IMR-90 (cell line): ENCODE measurements at places on chromosomes 2 and 18. TPM values are rescaled to one million over a fixed set of nuclear protein-coding genes. Genes with fewer than 3 reads are reported as not detected.

CIDEA gene
- polyA plus RNA-seq, result not detected in 2 replicates

DNAJC10 gene
- 27.1 and 34.6 TPM in 2 replicates for polyA plus RNA-seq

DNA sequence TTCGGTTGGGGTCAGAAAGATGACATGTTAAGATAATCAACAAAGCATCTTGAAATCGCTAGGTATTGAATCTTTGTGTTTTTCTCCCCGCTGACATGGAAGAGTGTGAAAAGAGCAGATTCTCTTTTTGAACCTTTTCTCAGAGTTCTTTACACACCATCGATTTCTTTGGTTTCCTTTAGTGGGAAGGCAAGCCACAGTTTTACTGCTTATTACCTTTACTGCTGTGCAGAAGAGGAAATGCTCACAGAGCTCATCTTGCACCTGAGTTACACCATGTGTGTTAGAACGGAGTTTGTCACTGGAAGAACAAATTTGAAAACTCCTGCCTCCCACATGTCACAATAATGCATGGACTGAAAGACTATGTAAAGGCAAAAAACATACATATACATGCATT is 45.3 kb upstream of the PDK1 start:
- DNase-seq, result no peak

DNA sequence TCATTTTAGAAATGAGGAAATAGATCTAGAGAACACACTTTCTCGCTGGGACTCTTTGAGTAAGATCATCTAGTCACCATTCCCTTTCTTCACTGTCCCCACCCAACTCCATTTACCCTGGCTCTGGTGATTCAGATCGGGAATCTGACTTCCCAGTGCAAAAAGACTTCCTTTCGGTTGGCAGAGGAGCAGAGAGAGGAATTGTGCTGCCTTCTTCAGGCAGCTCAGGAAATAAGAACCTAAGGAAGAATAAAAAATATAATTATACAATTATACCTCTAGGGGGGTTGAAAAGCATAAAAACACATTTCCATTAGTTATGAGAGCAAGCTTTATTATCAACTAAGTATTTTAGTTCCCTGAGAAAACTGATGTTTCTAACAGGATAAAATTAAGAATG is 9.3 kb upstream of the MPP4 start:
- DNase-seq, result peak; percentile 66

DNA sequence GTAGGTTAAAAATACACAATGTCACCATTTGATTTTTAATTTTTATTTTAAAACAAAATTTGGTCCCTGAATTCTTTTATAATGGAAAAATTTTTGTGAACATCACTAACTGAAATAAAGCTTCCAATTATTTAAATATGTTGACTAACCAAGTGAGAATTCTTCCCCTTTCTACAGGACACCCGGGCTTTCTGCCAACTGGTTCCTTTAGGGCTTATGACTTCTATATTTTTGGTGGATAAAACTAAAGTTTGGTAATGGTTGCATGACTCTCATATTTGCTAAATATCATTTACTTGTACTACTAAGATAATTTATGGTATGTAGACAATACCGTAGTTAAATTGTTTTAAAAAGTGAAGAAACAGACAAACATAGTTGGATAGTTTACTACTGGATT is 291.0 kb upstream of the DOK6 start:
- DNase-seq, result peak; percentile 0

GRCh38 chr2:223235986-223236385 is 184.0 kb downstream of the KCNE4 start:
- DNase-seq, result no peak

TACR1 gene
- polyA plus RNA-seq, result 0.06 and 0.09 TPM in 2 replicates

- no peak for DNase-seq
These were observed 7.2 kb upstream of the RAB12 start for GRCh38 chr18:8602040-8602439.

DNA sequence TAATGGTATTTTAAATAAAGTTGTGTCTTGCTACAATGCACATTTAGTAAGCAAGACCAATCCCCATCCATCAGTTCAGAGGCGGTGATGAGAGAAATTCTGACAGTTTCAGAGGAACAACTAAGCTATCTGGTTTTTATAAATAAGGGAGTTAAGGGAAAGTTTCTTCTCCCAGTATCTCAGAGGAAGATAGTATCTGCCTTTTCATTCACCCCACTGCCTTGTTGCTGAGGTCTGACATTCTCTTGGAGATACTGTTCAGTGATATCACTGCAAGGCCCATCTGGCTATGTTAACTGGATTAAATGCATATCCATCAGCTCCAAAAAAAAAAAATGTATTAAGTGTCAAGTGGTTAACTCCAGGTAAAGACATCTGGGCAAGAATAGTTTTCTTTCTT is 47.9 kb downstream of the RBMS1 start:
- DNase-seq, result no peak

GRCh38 chr2:197904446-197904845 is 100.1 kb downstream of the PLCL1 start:
- no peak for DNase-seq

GRCh38 chr18:28831908-28832307 is 655.0 kb upstream of the CDH2 start:
- no peak for DNase-seq

HOXD11 gene
- polyA plus RNA-seq, result not detected in 2 replicates

DNA sequence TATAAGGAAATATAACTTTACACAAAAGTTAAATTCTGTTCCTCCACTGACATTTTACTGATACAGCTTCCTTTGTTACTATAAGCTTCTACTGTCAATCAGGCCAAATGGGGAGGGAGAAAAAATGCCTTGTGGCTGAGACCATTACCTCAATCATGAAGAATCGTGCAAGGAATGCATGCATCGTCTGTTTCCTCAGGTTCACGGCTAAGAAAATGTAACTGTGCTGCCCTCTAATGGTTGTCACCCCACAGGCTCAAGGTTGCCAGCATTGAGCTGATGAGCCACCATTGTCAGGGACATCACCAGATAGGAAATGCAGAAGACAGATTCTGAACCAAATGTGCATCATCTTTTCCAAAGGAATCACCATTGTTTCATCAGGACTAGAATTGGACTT is 426.9 kb downstream of the CDH2 start:
- peak; percentile 28 for DNase-seq

CHRNG gene
- polyA plus RNA-seq, result not detected in 2 replicates

DNA sequence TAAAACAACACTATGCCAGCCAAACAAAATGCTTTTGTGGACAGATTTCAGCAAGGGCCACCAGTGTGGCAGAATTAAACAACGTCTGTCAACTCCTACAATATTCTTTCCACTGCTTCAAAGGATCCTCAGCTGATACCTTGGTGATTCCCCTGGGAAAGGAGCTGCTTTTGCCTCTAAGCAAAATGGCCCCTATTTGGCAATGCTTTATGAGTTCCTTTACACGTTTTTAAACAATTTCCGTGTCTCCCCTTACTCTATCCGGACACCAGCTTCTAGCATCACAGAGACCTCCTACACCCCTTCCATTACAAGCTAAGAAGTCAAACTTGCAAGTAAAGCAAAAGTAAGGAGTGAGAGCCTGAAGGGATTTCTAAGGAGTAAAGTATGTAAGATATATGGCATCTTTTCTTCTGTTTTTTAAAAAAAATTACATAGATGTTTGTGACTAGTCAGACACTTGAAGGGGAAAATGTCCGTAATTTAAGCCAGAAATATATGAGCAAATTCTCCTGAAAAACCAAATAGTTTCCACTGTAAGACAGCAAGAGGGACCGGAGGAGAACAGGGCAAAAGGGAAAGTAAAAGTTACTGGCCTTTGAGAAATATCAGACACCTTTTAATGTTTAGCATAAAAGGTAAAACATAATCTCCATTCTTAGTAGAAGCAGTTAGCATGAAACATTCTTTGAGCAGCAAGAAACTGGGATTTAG is 1.9 kb downstream of the SOS1 start:
- DNase-seq, result no peak

GCA gene
- polyA plus RNA-seq, result 2.2 and 2.3 TPM in 2 replicates
